ENCODE measurements at places on chromosomes 13 and 19. TPM values are rescaled to one million over a fixed set of nuclear protein-coding genes. Genes with fewer than 3 reads are reported as not detected.

The CGB7 gene
- polyA plus RNA-seq, result 0.14 TPM

The OR10H1 gene
- polyA plus RNA-seq, result not detected

DNA sequence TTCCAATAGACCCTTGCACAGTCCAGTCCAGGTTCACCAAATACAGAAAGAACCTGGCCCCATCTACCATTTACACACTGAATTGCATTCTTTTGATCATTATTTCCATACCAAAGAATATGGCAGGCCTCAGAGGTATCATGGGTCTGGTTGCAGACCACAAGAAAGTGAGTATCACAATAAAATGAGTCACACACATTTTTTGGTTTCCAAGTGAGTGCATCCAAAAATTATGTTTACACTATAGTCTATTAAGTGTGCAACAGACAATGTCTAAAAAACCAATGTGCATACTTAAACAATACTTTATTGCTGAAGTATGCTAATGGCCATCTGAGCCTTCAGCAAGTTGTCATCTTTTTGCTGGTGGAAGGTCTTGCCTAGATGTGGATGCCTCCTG lies 105.3 kb downstream of the SPACA7 start:
- no peak for DNase-seq

DNA sequence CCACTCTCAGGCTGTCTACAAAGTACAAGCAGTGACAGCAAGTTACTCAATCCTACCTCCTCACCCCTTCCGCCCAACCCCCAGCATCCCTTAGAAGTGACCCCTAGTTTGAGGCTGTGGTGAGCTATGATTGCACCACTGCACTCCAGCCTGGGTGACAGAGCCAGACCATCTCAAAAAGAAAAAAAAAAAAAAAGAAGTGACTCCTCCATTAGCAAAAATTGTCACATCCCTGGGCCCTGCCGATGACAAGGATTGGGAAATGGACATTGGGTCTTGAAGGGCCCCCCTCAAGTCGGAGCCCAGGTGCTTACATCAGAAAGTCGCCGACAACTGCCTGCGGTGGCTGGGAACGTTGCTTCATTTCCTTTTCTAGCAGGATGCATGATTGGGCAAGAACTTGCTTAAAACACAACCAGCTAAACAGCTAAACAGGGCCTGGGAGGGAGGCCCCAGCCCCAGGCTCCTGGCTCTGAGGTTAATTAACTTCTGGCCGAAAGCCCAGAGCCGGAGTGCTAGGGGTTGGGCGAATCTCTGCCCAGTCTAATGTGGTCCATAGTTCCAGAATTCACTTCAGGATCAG lies 15.3 kb downstream of the RAB3D start:
- peak; percentile 68 for DNase-seq

DNA sequence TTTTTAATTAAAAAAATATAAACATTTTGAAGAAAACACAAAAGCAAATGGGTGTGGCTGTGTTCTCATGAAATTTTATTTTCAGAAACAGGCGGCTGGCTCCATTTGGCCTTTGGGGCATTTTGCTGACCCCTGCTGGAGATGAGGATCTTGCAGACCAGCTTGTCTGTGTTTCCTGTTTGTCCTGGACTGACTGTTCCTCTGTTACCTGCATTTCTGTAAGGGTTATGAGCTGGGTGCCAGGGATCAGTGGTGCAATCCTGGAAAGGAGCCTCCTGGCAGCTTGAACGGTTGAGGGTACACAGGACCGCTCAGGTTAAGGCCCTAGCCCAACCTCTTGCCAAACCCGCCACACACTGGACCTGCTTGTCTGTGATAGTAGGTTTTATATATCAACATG lies 49.9 kb downstream of the ZNF787 start:
- no peak for DNase-seq

Data from heart right ventricle (tissue), 16 donors.